ENCODE measurements at places on chromosomes 2 and 18. TPM values are rescaled to one million over a fixed set of nuclear protein-coding genes. Genes with fewer than 3 reads are reported as not detected.

GRCh38 chr2:225998116-225998515 lies 598.6 kb downstream of the NYAP2 start:
- ATAC-seq: no peak

DNA sequence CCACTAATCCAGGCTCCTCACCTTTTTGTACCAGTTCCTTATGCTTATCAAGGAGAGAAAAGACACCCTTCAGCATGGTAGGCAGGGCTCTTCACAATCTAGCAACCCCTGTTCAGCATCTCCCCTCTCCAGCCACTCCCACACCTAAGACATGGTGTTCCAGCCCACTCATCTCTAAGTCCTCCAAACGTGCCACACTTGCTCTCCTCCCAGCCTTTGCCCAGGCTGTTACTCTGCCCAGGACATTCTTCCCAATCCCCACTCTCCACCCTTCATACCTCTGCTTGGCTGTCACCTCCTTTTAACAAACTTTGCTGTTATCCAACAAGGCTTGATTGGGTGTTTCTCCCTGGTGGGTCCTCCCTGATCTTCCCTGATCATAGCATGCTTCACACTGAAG lies 270.6 kb upstream of the CHAC2 start:
- no peak for ATAC-seq

GRCh38 chr2:191643429-191643828 lies 34.5 kb upstream of the NABP1 start:
- ATAC-seq: no peak

GRCh38 chr2:11305958-11306357 lies 38.5 kb downstream of the ROCK2 start:
- ATAC-seq: no peak

DNA sequence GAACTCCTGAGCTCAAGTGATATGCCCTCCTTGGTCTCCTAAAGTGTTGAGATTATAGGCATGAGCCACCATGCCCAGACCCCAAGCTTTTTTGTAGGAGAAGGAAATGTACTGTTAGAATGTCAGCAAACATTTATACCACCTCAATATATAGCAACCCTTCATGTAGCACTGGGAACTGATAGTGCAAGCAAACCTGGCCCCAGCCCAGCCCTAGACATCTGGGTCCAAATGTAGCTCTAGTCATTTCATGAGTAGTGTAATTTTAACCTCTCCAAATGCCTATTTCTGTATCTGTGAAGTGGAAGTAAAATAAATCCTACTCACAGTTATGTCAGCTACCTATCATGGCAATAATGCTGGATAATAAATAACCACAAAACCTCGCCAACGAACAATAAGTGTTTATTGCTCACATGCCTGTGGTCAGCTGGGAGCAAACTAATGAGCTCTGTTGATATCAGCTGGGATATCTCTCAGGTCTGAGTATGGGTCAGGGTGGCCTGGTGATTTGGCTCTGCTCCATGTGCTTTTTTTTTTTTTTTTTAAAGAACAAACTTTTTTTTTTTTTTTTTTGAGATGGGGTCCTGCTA lies 180.4 kb downstream of the CD8B2 start:
- no peak for ATAC-seq

- no peak for ATAC-seq
Measured at GRCh38 chr2:31197166-31197565, 20.1 kb downstream of the CAPN14 start.

GRCh38 chr2:178002038-178002437 lies 70.5 kb downstream of the PDE11A start:
- no peak for ATAC-seq

The ABCG5 gene
- not detected for total RNA-seq

The CDH2 gene
- total RNA-seq: not detected

The SPP2 gene
- not detected for total RNA-seq

The NR4A2 gene
- total RNA-seq: 1.9 TPM

The UGT1A4 gene
- total RNA-seq: not detected

All from activated T-helper 17 cell treated with anti-CD3 and anti-CD28 coated beads, Interleukin-2, amount 50 U/mL, for 72 hours (primary cell).